Myocyte (in vitro differentiated cells): ENCODE measurements at places on chromosomes 4 and X. TPM values are rescaled to one million over a fixed set of nuclear protein-coding genes. Genes with fewer than 3 reads are reported as not detected.

RHOH gene
- total RNA-seq = not detected in 2 replicates

DNA sequence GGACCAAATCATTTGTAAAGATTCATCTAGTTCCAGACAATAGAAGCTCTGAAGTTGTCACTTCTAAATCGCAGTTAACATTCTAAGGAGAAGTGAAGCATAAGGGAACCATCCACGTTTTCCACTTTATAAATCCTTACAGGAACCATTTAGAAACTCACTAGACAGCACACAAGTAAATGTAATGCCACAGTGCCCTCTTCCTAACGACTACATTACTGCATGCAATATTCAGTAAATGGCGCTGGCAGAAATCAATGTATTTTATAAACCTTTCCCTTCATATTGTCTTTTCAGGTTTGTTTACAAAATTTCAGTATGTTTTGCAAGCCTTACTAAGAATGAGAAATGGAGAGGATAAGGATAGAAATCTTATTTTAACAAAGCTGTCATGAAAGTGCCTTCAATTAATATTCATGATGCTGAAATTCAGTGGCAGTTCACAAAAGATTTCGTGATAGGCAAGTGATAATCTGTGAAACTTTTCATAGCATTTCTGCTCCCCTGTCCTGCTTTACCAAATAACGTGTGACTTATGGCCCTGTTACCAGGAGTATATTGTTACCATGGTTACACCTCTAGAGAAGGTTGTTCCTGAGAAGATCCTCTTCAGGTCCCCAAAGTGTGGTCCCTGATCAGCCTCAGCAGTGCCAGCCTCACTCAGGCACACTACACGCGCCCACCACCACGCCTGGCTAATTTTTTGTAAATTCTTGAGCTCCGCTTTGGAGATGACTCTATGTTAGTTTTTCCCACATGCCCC is 54.2 kb downstream of the TMA16 start:
- peak; percentile 64 for DNase-seq

DNA sequence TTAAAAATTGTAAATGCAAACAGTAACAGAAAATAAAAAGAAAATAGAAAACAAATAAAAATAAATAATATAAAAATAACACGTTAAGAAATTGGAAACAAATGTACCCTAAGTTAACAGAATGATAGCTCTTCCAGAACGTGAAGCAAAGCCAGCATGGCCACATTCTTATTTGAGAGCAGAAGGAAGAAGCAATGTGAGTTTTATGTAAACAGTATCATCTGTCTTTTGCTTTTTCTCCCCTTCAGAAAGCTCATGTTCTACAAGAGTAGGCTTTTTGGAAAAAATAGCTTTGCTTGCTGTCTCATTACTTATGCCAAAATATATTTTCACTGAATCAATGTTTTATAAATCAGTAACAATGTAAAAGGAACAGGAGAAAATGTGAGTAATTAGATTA is 18.7 kb downstream of the NPY2R start:
- no peak for DNase-seq

- DNase-seq = no peak
Observed at GRCh38 chr4:88752754-88753153, 55.1 kb upstream of the NAP1L5 start.

DNA sequence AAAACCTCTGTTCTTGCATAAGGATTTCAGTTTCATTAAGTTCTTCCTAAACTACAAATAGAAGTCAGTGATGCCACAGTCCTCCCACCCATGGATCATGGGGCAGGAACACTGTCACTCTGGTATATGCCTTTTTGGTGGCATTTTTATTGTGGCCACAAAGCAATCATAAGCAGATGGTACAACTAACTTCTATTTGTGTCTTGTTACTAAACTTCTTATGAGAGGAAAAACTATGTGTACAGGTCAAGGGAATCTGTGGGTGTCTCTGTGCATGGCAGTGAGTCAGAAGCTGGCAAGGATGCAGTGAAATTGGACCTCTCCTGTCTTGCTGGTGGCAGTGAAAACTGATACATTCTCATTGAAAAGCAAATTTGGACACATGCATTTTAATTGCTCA is 245.0 kb upstream of the GPC4 start:
- DNase-seq = peak; percentile 32

CTAG1A gene
- total RNA-seq = not detected in 2 replicates

EXOC1L gene
- not detected in 2 replicates for total RNA-seq

DNA sequence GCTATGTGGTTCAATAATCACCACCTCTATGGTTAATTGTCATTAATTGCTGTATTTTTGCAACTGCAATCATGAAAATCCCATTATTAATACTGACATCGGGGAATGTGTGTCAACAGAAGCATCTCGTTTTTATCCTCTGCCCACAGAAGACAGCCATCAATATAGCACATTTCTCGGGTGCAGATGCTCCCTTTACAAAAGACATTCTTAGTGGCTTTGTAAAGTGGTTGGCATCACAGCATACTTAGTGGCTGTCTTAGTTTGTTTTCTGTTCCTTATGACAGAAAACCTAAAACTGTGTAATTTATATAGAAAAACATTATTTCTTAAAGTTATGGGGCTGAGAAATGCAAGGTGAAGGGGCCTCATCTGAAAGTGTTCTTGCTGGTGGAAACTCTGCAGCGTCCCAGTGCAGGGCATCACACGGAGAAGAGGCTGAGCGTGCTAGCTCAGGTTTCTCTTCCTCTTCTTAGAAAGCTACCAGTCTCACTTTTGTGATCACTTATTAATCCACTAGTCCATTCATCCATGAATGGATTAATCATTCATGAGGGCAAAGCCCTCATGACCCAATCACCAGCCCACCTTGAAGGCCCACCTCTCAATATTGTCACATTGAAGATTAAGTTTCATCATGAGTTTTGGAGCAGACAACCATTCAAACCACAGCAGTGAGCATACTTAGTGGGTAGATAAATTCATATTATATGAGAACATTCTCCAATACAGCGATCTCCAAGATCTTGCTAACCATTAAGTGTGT is 1067.7 kb upstream of the PABPC4L start:
- DNase-seq = no peak
